ENCODE measurements at places on chromosomes 5 and 9.

- no peak for DNase-seq
Observed at GRCh38 chr5:108818613-108819272, 71.0 kb downstream of the FER start.

DNA sequence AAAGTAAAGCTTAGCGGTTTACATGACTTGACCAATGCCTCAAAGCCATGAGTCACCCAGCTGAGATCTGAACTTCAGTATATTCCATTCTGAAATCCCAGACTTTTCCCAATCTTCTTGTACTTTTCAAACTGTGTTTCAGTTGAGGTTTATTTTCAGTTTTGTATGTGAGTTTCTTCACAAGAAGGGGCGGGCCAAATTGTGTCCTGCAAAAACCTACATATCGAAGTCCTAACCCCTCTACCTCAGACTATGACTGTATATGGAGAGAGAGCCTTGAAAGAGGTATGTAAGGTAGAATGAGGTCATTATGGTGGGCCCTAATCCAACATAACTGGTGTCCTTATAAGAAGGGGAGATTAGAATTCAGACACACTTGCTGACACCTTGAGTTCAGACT lies 666 bp upstream of the TLR4 start:
- DNase-seq = no peak

DNA sequence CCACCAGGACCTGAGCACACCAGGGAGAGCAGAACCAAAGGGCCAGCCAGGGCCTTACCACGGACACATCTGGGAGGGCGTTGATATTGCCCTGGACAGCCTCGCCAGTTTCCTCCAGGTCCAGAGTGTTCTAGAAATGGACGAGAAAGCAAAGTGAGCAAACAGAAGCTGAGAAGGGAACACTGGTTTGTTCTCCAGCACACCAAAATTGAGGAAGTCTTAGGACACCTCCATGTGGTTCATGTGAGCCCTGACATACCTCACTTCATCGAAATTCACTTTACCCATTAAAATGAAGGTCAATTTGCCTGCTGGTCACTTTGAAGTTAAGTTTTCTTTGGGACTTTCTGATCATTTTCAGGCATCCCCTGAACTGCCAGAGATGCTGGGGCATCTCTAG lies 20.1 kb upstream of the AKNA start:
- DNase-seq = no peak

- no peak for DNase-seq
Observed at GRCh38 chr9:111904026-111904425, 7.4 kb downstream of the UGCG start.

DNA sequence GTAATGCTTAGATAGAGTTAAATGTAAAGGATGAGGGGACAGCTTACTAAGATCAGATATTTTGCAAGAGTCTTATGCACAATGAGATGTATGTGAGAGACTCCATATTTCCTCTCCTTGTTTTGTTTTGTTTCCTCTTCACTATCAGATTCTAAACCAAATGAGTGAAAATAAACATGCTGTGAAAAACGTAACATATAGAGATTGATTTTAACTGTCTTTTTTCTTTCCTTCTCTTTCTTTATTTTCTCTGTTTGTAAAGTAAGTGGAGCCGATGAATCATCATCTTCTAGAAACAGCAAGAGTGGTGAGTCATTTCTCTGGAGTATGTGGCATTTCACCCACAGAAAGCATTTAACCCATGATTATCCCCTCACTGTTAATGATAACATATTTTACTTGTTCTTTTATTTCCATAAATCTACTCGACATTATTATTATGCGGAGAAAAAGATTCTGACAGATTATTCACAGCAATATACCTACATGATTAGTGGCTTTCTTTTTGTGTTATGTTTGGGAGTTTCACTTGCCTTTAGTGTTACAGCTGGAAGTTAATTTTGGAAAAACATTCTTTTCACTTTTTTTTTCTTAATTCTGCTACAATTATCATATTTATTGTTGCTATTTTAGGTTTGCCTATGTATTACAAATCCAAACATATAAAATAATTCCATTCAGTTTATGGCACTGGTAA lies 2.1 kb upstream of the ANXA1 start:
- DNase-seq = no peak

DNA sequence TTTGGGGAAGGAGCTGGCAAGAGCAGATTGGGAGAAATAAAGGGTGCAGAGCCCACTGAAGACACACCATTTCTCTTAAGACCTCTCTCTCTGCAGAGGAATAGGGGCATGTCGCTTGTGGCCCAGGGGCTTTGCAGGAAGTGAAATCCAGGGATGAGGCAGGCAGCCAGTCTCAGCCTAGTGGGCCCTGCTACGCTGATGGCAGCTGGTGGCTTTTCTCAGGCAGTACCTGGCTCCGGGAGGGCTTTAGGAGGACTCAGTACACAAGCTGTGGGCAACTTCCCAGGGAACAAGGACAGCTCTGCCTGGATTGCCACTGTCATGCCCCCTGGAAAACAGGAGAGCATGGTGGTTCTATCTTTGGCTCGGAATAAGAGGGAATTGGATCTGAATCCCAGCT lies 76.2 kb upstream of the NEURL1B start:
- peak; percentile 72 for DNase-seq

DNA sequence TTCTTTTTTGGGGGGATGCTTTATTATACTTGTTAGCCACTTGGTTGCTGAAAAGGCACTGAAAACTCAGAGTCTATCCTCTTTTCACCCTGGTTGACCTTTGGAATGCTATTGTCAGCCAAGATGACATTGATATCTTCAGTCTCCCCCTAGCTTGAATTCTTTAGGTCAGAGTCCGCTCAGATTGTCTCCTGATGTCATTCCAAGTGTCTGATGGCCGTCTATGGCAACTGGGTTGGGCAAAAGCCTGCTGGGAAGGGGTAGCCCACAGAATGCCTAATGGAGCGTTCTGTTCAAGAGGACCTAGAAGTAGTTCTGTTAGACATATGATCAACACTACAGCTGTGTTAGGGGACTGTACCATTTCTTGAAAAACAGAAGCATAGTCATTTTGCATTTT lies 9.7 kb upstream of the MEF2C start:
- DNase-seq = no peak
